HuH-7 (cell line): ENCODE measurements at places on chromosomes 13 and 19.
A peak's percentile ranks its signal among the peaks of the same experiment; 100 is the strongest.

DNA sequence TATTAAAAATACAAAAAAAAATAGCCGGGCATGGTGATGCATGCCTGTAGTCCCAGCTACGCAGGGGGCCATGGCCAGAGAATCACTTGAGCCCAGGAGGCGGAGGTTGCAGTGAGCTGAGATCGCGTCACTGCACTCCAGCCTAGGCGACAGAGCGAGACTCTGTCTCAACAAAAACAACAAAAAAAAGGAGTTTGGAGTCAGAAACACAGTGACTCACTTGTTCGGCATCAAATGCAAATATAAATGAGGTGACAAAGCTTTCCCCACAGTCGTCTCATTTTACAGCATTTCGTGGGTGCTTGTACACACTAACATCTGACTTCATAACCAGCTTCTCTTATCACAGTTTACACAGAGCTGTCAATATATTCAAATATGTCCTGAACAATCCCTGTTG is 11.0 kb downstream of the ZNF665 start:
- no peak for DNase-seq

- peak; percentile 87 for DNase-seq
These were observed 1.5 kb upstream of the FTL start for GRCh38 chr19:48963371-48964204.

DNA sequence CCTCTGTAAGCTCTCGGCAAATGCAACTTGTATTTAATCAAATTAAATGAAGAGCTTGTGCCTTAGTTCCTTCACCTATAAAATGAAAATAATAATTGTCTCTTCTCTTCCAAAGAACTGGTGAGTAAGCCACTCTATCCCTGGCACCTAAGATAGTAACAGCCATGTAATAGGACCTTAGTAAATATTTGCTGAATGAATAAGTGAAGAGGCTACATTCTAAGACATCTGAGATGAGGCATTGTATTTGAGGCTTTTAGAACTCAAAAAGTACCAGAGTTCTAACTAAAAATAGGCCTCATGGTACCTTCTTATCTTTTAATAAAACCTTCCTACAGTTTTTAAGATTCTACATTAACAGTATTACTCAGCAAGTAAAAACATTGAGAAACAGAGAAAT is 17.3 kb upstream of the DCLK1 start:
- no peak for DNase-seq

DNA sequence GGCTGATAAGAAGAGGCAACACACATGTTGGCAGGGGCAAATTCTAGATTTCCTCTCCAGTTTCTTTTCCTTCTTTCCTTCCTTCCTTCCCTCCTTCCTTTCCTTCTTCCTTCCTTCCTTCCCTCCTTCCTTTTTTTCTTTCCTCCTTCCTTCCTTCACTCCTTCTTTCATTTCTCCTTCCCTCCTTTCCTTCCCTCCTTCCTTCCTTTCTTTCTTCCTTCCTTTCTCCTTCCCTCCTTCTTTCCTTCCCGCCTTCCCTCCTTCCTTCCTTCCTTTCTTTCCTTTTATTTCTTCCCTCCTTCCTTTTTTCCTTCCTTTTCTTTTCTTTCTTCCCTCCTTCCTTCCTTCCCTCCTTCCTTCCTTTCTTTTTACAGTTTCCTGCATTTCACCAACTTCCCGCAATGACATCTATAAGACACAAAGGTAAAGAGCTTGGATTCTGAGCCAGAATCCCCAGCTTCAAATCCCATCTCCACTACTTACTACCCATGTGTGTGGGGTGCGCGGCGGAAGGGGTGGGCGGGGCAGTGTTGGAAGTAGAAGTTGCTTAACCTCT is 35.3 kb downstream of the INSR start:
- no peak for DNase-seq

DNA sequence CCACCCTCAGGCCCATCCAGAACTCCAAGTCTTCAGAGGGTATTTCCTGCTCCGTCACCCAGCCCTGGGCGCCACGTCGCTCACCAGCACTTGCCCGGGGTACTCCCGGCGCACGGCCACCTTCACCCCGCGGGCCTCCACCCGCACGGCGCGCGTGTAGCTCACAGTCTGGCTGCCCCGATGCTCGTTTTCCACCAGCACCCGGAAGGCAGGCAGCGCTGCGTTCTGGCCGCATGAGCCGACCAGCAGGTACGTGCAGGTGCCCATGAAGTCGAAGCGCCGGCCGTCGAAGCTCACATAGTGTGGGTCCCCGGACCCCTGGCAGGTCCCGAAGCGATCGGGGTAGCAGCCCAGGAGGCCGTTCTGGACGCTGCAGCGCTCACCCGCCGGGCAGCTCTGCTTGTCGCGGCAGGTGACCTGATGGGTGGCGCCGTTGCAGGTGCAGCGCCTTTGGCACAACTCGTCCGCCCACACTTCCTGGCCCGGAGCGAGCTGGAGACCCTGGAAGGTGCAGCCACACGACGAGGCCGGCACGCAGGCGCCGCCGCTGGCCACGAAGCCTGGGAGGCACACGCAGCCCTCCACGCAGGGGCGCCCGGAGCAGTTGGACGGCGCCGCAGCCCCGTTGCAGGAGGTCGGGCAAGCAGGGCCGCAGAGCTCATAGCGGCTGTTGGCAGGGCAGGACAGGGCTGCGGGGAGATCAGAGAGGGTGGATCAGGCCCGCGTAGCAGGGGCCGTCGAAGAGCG is 19.2 kb downstream of the FCGBP start:
- DNase-seq, result no peak

- no peak for DNase-seq
These were observed 151.5 kb upstream of the RXFP2 start for GRCh38 chr13:31587698-31588266.

DNA sequence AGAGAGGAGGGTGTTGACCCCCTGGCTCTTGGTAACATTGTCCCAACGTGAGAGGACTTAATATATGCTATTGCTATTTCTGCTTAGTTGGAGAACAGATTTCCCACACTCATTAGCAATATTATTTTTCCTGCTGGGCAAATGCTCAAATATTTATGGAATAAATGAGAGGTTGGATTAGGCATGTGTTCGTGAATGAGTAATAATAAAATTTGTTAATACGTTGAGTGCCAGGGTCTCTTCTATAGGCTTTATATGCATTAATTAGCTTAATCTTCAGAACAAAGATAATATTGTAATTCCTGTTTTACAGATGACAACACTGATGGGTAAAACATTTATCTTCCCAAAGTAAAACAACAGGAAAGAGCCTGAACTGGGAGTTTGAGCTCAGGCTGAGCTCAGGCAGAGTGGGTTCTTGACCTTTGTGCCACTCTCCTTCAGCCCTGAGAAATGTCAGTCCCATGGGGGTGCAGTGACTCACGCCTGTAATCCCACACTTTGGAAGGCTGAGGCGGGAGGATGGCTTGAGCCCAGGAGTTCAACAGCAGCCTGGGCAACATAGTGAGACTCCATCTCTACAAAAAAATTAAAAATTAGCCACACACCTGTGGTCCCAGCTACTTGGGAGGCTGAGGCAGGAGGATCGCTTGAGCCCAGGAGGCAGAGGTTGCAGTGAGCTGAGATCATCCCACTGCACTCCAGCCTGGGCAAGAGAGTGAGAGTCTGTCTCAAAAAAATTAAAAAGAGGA is 1.2 kb downstream of the ZNF233 start:
- DNase-seq, result no peak

- no peak for DNase-seq
These were observed 49.1 kb downstream of the LMO7 start for GRCh38 chr13:75685239-75685697.

- DNase-seq, result no peak
These were observed 229.8 kb upstream of the IPO5 start for GRCh38 chr13:97723655-97724054.

- no peak for DNase-seq
These were observed 306.9 kb downstream of the KLF5 start for GRCh38 chr13:73365681-73366080.

GRCh38 chr19:825897-826644 is 1.6 kb upstream of the AZU1 start:
- no peak for DNase-seq

GRCh38 chr19:31718898-31719297 is 369.7 kb upstream of the TSHZ3 start:
- no peak for DNase-seq

- DNase-seq, result no peak
These were observed 68.9 kb upstream of the GPR183 start for GRCh38 chr13:99376132-99376531.

DNA sequence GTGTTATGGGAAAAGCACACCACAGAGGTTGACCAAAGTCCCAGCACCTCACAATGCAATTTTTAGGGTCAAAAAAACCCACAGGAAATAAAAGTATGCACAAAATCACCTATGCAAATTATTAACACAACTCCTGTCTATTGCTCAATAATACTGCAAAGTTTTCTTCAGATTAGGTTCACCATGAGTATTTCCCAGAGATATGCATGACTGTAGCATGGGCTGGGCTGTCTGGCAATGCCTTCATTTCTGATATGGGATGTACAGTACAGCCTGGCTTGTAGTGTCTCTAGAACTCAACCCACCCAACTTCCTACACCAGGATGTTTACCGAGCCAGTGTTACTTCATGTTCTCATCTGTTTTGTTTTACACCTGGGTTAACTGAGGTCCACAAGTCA is 698.7 kb upstream of the ARGLU1 start:
- no peak for DNase-seq

GRCh38 chr13:100460791-100461190 is 127.8 kb downstream of the GGACT start:
- no peak for DNase-seq

DNA sequence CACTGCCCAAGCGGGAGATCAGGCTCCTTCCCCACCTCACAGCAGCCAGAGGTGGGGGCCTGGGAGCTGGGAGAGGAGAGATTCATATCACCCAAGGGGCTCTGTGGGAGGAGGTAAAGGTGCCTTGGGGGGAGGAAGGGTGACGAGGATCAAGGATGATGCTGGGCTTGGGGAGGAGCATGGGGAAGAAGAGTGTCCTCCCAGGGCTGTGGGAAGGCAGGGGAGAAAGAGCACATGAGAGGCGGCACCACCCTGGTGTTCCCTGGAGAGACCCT is 82.7 kb downstream of the ANKRD10 start:
- no peak for DNase-seq

- no peak for DNase-seq
These were observed 81.1 kb downstream of the TNFSF13B start for GRCh38 chr13:108350579-108350978.

- no peak for DNase-seq
These were observed 1.3 kb downstream of the PGLYRP1 start for GRCh38 chr19:46021531-46022041.

GRCh38 chr19:5458420-5458819 is 3.2 kb downstream of the ZNRF4 start:
- DNase-seq, result no peak
